ENCODE measurements at places on chromosomes 7 and 10.

DNA sequence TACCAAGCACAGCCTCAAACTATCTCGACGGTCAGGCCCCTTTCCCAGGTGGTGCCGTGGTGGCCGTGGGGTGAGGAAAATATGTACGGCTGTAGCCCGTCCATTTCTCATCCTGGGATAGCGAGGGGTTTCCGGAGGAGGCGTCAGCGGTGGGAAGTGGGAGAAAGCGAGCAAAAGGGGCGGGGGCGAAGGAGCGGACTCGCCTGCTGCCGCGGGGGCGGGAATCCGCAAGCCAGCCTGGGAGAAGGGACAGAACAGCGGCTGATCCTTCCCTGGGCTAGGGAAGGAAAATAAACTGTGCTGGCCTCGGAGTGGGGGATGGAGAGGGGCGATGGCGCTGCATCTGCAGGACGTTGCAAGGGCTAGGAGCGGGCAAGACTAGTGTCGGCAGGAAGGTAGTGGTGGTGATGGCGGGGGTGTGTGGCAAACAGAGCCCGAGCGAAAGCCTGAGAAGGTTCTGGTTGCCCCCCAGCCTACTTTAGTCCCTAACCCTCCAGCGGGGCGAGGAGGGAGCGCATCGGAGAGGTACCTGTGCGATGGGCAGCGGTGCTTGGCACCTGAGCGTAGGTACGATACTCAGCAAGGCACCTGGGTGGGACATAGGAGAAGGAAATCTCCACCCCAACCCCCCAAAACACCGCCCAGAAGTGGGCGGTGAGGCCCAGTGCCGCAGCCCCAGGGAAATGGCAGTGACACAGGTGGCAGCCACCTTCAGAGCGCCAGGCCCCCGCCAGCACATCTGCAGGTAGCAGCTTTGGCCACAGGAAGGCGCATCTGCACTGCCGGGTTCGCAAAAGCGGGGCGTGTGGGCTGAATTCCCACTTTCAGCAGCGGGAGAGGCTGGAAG is 49.9 kb upstream of the STEAP1B start:
- DNase-seq, result no peak

GRCh38 chr7:139854803-139855497 is 25.9 kb downstream of the TBXAS1 start:
- DNase-seq, result no peak

- no peak for DNase-seq
Observed at GRCh38 chr10:14698111-14698828, 76.4 kb downstream of the FAM107B start.

DNA sequence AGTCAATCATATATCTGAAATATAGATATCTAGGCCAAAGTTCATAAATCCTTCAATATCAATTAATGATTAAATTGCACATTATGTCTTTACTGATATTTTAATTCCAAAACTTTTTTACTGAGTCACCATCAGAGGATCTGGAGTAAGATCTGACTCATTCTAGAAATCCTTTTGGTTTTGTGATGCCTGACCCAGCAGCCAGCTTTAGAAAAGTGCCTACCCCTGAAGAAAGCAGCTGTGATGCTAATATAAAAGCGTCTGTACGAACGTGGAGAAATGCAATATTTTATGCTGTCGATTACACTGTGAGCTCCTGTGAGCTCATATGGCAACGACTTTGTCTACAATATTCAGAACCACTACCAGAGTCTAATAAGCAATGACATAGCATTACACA is 142.5 kb upstream of the LRRTM3 start:
- no peak for DNase-seq

- no peak for DNase-seq
Observed at GRCh38 chr10:124692100-124692446, 52.1 kb downstream of the FAM53B start.

DNA sequence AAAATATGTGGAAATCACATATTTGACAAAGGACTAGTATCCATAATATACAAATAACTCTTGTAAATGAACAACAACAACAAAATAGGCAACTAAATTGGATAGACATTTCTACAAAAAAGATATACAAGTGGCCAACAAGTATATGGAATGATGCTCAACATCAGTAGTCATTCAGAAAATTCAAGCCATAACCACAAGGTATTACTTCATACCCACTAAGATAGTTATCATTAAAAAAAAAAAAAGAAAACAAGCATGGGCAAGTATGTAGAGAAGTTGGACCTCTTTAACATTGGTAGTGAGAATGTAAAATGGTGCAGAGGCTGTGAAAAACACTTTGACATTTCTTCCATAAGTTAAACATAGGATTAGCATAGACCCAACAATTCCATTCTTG is 80.8 kb downstream of the CYP26A1 start:
- DNase-seq, result no peak

DNA sequence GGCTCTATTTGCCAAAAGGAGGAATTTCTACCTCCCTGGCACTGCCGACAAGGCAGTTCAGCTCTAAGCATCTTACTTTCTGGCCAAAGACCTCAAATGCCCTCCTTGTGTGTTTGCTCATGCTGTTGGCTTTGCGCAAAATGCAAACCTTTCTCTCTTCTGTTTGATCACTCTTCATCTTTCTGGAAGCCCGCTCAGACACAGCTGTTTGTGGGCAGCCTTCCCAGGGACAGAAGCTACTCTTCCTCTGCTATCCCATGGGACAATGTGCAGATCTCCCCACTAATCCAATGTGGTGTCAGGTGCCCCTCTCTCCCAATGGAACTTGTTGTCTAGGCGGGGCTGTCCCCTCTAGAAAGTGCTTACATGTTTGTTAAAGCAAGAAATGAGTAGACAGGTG is 278.7 kb downstream of the CCSER2 start:
- no peak for DNase-seq

DNA sequence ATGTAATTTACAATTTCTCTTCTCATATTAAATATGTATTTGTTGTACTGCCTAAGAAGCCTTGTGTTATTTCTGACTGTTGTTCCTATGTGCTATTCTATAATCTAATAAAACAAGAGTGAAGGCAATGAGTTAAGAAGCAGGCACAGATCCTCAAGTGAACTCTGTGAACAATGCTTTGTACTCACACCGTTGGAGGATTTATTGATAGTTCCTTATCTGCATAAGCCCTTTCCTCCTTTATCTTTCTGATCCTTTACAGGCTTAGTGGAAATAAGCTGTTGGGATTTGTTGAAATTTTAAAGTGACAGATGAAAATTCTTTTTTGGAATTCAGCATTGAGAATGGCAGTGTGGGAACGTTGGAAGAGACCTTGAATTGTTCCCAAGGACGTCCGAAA is 329.6 kb upstream of the NPVF start:
- no peak for DNase-seq

DNA sequence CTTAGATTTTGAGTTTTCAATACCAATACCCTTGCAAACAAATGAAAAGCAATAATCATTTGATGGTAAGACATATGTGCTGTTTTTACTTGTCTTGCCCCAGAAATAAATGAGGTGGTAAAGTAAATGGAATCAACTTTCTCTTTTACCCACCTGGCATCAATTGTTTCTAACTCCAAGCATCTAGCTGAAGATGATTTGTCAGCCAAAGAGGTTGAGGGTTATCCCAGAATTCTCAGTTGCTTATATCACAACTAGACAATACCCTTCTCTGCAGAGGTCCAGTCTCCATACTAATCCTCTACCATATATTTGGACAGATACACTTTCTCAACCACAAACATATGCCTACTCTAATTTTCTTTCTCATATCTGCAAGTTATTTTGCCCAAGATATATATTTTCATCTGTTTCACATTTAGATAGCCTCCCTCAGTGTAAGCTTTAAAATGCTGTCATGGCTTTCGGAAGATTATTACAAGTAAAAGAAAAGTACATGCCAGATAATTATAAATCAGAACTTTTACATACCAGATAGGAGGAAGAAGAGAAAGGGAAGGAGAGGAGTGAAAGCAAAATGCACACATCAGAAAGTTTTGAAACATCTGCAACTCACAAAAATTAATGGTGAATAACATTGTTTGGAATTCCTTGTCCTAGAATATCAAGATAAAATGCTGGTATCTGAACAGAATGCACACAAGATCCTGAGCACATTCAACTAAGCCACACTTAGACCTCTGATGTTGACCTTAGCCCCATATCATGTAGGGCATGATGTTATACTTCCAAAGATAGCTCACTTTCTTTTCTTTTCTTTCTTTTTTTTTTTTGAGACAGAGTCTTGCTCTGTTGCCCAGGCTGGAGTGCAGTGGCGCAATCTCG is 146.6 kb downstream of the REEP3 start:
- DNase-seq, result no peak

GRCh38 chr7:120475994-120476393 is 203.0 kb downstream of the KCND2 start:
- DNase-seq, result no peak

DNA sequence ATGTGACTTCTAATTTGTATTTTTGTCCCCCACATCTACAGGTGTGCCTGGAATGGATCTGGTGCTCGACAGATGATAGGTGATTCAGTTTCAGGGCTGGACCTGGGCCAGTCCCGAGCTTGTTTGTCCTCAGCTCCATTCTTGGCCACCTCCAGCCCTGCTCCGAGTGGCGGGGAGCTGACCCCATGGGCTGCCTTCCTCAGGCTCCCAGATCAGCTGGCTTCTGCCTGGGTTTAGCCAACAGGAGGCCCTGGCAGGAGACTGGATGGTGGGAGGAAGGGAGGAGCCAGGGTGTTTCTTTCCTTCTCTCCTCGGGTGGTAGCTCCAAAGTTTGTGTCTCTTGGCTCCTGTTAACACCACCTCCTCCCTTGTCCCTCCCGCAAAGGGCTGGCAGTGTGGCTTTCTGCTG is 75.2 kb downstream of the CDH23 start:
- no peak for DNase-seq

DNA sequence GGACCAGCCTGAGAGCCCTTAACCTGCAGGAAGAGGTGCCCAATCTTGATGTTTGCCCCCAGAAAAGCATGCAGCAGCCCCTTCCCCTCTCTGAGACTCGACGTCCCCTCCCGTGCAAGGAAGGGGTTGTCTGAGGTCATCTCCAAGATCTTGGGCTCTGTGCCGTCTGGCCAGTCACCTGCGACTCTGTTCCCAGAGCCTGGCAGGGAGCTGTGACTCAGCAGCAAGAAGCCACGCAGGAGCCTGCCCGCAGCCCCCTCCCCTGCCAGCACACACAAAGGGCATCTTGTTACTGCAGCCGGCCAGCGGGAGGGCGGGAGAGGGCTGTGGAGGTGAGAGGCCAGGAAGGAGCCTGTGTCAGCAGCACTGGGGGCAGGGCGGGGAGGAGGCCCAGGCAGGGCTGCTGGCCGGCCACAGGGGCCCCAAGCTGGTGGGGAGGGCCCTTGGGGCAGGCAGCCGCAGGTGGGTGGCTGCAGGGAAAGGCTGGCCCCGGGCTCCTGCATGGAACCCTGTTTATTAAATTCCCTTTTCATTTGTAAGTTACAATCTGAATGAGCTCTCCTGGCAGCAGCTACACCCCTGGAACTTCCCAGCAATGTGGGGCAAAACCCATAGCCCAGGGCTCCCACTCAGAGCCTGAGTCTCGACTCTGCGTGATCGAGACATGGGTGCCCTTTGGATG is 103.7 kb upstream of the ZMIZ1 start:
- DNase-seq, result peak; percentile 16

GRCh38 chr10:84951616-84952015 is 623.2 kb downstream of the CCSER2 start:
- no peak for DNase-seq

GRCh38 chr10:58435297-58435985 is 50.2 kb downstream of the TFAM start:
- no peak for DNase-seq

DNA sequence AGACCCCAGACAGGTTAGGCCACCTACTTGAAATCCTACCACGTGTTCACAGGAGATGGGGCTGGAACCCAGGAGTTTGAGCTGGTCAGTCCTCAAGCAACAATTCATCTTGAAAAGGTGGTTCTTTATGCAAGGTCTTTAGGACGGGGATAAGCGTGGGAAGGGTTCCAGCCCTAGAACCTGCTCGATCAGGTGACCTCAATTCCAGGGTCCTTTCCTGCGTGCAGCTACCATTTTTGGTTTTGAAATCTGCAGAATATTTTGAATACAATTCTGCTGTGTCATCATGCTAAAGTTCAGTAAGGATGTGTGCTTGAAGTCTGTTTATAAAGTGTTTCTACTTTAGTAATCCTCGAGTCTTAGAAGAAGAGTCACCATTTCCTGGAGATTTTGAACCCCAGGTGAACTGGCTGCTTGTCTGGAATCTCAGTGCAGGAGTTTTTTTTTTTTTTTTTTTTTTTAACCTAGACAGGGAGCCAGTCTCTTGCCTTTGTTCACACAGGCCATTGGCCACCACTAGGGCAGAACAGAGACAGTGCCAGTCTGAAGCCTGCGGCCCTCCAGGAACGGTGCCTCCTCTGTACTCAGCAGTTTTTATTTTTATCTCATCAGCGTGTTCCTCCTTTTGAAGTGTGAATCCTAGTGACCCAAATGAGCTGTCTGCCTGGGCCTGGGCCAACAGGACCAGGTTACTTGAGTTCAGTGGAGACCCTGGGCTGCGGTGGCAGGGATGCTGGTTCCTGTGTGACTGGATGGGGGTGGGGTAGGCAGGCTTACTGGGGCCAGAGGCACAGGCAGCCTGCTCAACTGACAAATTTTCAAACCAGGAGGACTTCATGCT is 54.6 kb downstream of the EEPD1 start:
- peak; percentile 60 for DNase-seq

GRCh38 chr7:144378651-144379050 is 23.4 kb downstream of the ARHGEF5 start:
- DNase-seq, result no peak

- no peak for DNase-seq
Observed at GRCh38 chr7:129213828-129214227, 11.0 kb upstream of the AHCYL2 start.

GRCh38 chr10:30092151-30092790 is 32.9 kb upstream of the JCAD start:
- no peak for DNase-seq

DNA sequence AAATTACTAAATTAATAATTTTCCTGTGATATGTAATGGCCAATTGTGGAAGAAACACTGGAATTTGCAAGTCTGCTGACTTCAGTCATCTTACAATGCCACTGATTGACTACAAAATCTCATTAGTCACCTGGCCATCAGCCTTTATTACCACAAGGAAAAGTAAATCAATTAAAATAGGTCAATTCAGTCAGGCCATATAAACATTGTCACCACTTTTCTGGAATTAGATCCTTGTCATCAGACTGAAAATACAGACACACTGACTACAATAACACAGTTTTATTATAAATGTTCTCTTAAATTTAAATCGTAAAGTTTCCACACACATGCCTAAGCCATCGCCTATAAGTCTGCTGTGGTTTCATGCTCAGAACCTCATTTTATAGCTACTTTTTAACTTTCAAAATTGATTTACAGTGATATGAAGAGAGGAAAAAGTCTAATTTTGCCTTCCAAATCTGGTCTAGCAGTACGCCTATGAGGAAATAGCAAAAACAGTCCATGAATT is 54.2 kb downstream of the RTKN2 start:
- no peak for DNase-seq

DNA sequence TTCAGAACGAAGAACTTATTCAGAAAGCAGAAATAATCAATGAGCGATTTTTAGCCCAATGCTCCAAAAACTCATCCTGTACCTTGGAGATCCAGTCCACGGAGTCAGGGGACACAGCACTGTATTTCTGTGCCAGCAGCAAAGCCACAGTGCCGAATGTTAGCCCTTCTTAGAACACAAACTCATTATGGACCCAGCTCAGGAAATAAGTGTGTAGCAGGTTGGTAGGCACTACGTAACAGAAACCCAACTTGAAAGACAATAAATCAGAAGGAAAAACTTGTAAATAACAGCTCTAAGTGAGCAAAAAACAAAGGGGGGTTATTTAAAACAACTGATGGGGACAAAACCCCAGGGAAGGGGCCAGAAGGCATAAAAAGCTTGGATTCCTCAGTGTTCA is 112.0 kb upstream of the PRSS1 start:
- no peak for DNase-seq

All from caudate nucleus (tissue), 63 donors.